ENCODE measurements at places on chromosomes 3 and 15. TPM values are rescaled to one million over a fixed set of nuclear protein-coding genes. Genes with fewer than 3 reads are reported as not detected.

Gene SNRPN
- 103 TPM for total RNA-seq

Gene DAPK2
- 3.9 TPM for total RNA-seq

Gene CD96
- not detected for total RNA-seq

Gene ACKR4
- total RNA-seq = not detected

Gene IRAK2
- total RNA-seq = 18.3 TPM

Gene TMA7
- 270 TPM for total RNA-seq

Gene DPPA4
- total RNA-seq = not detected

Gene SPESP1
- total RNA-seq = not detected

Gene GOLGA6A
- total RNA-seq = not detected

Gene NLGN1
- total RNA-seq = not detected

Gene RETNLB
- not detected for total RNA-seq

Gene ZIC4
- total RNA-seq = not detected

Gene CCDC54
- not detected for total RNA-seq

Gene LRRC3B
- total RNA-seq = not detected

Gene PLIN1
- 0.11 TPM for total RNA-seq

Gene LRRC31
- not detected for total RNA-seq

Gene ZNF639
- 21.5 TPM for total RNA-seq

Gene TMCC1
- 20.1 TPM for total RNA-seq

Gene NANOGP8
- not detected for total RNA-seq

Gene GCNT3
- 156 TPM for total RNA-seq

Gene TTC21A
- total RNA-seq = 1.9 TPM

Gene NFKBIZ
- 8.4 TPM for total RNA-seq

Gene IMPG2
- total RNA-seq = 0.04 TPM

Gene AHSG
- not detected for total RNA-seq

Gene CACNA1D
- total RNA-seq = 0.58 TPM

Gene PLD1
- total RNA-seq = 10.1 TPM

Gene CPEB1
- 2.8 TPM for total RNA-seq

Gene FBXL2
- total RNA-seq = 9.5 TPM

Gene LYZL4
- total RNA-seq = not detected

Gene MYRIP
- not detected for total RNA-seq

Gene AQR
- total RNA-seq = 36.2 TPM

Gene C3orf20
- total RNA-seq = not detected

Gene ARHGAP31
- 1.2 TPM for total RNA-seq

Gene SCN11A
- not detected for total RNA-seq

Gene GYG1
- total RNA-seq = 32.6 TPM

Gene FSIP1
- total RNA-seq = 0.84 TPM

Gene APOD
- 1.2 TPM for total RNA-seq

Gene GPR62
- total RNA-seq = not detected

Gene LRTM1
- total RNA-seq = not detected
